Stimulated activated CD4-positive, alpha-beta T cell treated with anti-CD3 and anti-CD28 coated beads, Interleukin-2, amount 100 ng/mL, for 48 hours (primary cell): ENCODE measurements at places on chromosomes 5 and 9.

DNA sequence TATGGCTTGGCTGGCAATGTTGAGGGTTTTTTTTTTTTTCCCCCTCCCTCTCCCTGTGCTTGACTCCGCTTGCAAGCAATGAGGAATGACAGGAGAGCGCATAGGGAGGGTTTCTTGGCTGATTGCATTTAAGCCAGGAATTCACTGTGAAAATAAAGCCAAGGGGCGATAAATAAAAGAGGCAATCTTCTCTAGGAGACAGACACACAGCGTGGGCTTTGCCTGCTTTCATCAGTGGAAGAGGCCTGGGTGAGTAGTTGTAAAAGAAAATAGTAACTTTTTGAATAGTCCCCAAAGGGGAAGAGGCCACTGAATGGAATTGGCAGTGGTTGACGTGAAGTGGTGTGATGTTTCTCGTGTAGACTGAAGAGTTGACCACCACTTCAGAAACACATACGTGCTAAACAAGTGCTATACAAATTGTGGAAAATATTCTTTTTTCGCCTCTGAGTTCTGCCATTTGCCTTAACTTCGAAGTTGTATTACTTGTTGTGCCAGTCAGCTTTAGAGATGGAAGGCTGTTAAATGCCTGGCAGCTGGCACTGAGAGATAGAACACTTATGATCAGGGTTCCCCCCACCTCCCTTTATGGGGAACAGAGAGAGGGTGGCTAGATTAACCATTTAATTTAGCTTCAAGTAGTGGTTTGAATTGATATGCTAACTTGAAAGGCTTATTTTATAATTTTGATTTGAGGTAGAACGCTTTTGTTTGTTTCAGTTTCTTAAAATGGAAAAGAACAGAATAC is 3.0 kb downstream of the ZSWIM6 start:
- DNase-seq = no peak

DNA sequence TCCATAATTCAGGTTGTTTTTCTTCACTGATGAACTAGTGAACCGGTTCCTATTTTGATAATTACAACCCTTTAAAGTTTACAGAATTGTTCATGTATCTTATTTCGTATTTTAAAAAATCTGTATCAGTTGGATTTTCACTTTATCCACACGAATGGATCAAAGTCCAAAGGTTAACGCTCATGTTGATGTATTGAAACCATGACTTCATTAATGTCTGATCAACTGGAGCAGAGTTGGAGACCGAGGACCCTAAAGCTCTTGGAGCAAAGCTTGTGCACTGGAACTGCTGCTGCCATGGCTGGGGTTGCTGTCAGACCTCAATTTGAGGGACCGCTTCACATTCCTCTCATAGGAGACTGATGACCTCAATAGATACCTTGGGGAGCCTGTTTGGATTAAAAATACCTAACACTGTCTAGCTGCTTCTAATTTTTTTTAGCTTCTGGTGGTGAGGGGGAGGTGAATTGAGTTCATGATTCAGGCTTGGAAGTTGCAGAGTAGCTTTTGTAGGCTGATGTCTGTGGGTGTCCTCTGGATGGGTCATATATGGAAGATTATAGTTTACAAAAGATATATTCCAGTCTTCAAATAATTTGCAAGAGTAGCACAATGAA is 45.1 kb downstream of the KIAA1958 start:
- DNase-seq = no peak

DNA sequence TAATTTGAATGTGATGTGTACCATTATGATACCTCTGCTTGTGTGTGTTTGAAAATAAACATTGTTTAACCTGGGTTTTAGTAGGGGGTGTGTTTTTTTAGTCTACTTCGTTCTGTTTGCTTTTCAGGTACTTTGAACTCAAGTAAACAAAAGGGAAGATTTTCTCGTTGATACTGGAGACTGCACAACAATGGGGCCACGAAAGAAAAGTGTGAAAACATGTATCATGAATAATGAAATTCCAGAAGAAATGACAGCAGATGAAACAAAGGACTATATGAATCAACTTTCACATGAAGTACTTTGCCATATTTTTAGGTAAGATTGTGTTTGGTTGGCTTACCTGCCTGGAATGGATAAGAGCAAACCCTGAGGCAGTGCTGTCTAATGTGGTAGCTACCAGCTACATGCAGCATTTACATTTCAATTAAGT is 10.8 kb downstream of the FBXO38 start:
- no peak for DNase-seq

- DNase-seq = no peak
Measured at GRCh38 chr5:39447059-39447458, 22.3 kb upstream of the DAB2 start.

- DNase-seq = no peak
Measured at GRCh38 chr5:65811885-65812284, 89.9 kb downstream of the NLN start.

DNA sequence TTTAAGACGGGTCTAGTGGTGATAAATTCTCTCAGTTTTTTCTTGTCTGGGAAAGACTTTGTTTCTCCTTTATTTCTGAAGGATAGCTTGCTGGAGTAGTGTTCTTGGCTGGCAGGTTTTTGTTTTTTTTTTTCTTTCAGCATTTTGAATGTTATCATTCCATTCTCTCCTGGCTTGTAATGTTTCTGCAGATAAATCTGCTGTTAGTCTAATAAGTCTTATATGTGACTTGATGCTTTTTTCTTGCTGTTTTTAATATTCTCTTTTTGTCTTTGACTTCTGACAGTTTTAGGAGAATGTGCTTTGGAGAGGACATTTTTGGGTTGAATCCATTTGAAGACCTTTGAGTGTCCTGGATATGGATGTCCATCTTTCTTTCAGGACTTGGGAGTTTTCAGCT is 16.0 kb downstream of the HSD17B4 start:
- DNase-seq = no peak

DNA sequence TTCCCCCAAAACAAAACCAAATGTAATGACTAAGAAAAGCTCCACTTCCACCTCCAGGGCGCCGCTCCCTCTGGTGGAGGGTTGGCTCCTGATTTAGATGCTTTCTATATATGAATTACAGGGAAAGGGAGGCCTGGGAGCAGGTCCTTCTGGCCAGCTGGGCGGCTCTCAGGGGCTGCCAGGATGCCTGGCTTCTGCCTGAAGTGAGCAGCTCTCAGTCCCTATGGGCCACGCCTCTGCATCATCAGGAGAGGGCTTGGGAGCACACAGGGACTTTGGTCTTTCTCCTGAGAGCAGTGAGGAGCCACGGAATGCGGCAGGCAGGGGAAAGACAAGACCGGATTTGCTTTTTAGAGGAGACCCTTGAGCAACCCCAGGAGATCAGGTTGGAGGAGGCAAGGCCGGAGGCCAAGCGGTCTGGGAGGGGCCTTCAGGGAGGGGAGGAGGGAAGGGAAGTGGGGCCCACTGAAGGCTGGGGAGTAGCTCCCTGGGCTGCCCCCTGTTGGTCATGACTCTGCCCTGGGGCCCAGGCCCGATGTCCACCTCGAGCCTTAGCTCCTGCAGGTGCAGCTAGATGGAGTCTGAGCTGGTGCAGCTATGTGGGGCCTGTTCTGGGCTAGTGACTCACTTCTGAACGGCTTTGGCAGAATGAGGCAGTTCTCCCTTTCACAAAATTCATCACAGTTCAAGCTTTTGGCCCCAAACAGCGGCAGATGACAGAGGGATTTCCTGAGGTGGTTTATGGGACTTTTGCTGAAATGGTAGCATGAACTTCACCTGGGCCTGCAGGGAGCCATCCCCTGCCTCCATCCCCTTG is 11.3 kb upstream of the GRHPR start:
- peak; percentile 16 for DNase-seq

- DNase-seq = no peak
Measured at GRCh38 chr5:15168358-15168757, 296.8 kb upstream of the ANKH start.

DNA sequence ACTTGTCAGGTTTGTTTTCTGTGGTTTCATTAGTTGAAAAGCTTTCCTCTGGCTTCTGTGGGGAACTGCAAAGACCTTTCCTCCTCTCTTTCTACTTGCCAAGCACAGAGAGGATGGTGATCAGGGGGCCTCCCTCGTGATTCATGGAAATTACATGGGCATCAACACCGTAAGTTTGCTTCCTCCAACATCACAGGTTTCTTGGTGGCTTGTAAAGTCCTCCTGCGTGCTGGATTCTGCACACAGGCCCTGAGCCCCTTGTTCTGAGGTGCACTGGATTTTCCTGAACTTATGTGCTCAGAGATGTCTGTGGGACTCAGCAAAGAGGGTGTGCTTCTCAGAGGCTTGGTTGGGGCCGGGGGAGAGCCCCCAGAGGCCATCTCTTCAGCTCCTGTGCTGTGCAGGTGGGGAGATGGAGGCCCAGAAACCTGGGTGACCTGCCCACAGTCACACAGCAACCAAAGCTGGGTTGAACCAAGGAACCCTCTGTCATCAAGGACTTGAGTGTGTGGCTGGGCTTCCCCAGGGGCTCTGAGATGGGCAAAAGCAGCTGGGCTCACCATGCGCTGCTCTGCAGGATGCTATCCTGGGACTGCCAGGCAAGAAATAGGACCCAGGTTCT is 36.5 kb downstream of the RGS3 start:
- DNase-seq = no peak

DNA sequence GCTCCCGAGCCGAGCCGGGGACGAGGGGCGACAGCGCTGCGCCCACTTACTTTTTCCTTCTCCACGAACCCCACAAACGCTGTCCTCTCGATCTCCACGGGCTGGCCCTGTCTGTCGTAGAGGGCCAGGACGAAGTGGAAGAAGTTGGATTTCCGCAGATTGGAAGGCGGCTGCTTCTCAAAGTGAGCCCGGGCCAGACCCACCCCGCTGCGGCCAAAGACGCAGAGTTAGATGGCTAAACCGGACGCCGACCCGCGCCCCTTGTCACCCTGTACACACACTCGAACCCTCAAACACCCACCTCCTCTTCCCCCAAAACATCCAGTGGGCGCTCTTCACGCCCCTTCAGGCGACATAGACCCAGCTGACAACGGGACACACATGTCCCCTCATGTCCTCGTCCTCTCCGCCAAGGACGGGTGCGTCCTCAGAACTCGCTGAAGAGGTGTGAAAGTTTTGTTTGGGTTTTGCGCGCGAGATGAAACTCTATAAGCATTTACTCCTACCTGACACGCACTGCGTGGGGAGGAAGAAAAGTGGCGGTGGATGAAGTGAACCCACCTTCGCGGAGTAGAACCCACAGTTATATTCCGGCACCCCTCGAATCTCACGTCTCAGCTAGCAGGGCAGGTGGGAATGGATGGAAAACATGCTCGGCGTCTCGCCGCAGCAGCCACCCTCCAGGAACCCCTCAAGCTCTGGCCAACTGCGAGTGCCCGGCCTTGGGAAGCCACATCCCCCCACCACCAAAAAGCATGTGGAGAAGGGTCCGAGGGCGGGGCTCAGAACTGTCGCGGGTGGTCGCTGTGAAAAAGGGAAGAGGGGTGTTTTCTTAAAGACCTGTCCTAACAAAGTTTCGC is 2.6 kb downstream of the EBF1 start:
- no peak for DNase-seq

DNA sequence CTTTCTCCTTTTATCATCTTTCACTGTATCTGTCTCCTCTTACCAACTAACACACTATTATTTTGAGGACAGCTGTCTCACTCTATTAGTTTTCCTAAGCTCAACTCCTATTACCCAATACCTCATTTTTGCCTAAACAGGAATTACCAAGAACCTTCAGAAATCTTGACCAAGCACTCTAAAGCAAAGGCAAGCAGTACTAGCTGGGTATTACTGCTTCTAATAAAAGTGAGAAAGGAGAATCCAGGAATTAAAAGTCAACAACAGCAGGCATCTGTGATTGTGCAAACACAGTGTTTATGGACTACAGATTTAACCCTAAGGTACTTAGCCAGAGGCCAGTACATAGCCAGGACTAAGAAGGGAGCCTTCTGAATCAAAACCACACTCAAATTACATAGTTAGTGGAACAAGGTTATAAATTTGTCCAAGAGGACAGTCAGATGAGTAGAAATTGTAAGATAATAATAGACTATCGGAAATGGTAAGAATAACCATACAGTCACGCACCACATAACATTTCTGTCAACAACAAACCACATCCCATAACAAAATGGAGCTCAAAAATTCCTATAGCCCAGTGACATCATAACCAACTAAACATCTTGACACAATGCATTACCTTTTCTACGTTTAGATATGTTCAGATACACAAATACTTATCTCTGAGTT is 8.3 kb downstream of the RFX3 start:
- DNase-seq = no peak

DNA sequence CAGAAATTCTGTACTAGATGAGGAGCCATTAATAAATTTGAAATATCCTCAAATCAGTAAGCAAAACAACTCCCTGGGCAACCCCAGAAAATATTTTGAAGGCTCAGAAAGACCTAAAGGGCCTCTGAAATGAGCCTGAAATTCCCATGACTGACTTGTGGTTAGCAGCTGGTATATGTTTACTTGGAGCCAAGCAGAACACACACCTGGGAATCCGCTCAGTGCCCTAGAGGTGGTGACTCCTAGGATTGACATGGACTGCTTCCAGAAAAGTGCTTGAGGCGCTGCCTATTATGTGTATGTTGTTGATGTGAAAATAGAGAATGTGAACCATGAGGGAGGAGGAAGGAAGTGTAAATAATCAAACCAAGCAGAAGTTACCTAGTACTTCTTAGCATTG is 14.7 kb downstream of the RFK start:
- DNase-seq = no peak

DNA sequence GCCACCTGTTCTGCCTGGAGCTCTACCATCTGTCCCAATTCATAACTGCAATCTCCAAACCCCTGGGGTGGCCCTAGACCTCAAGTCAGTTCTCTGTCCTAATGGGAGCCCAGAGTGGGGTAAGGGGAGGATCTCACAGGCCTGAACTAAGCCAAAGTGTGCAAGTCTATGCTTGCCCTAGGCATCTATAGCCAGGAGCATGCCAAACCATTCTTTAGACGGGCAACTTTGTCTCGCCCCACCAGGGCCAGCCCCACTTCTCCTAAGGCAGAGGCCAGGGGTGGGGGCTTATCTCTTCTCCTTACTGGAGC is 3.3 kb downstream of the ACSL6 start:
- no peak for DNase-seq

- no peak for DNase-seq
Measured at GRCh38 chr9:133895335-133895734, 96.8 kb downstream of the VAV2 start.

GRCh38 chr5:157107508-157107907 is 1.3 kb downstream of the HAVCR2 start:
- no peak for DNase-seq

- no peak for DNase-seq
Measured at GRCh38 chr5:72093824-72094223, 13.5 kb upstream of the MAP1B start.

- no peak for DNase-seq
Measured at GRCh38 chr9:130490981-130491380, 46.2 kb downstream of the ASS1 start.

GRCh38 chr5:174022384-174023095 is 23.0 kb upstream of the NSG2 start:
- no peak for DNase-seq

DNA sequence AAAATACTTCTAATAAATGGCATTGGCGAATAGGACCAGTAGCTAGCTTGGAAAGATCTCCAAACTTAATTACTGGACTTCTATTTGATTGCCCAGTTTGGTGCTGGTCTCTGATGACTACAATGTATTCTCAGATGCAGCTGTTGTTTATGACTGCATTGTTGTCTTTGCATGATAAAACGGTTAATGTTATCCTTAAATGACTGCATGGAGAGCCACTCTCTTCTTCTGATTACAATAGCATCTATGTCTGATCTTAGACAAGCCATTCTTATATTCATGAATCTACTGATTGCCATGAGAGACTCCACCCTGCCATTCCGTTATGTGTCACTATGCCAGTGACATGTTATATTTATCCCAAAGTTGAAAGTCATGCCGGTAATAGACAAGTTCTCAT is 42.9 kb upstream of the ERBIN start:
- no peak for DNase-seq
